Neural progenitor cell (in vitro differentiated cells): ENCODE measurements at places on chromosomes 7 and 10.

DNA sequence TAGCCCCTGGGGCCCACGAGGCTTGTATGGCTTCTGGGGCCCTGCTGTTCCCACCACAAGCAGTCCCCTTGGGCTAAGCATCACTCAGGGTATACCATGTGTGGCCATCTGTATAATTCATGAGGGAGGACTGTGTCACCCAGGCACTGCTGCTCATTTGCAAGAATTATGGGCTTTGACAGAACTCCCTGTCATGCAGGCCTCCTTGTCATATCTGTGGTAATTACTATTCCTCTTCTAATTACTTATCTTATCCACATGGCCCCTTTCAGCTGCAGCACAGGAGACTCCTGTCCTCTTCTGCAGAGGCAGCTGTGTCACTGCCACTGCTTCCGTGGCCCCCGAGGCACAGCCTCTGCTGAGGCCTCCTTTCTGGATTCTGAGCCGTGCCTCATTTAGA lies 46.3 kb downstream of the LRMDA start:
- DNase-seq, result no peak

GRCh38 chr10:125002423-125003145 lies 60.7 kb downstream of the ZRANB1 start:
- DNase-seq, result no peak

GRCh38 chr10:77319557-77319956 lies 318.1 kb downstream of the KCNMA1 start:
- no peak for DNase-seq

DNA sequence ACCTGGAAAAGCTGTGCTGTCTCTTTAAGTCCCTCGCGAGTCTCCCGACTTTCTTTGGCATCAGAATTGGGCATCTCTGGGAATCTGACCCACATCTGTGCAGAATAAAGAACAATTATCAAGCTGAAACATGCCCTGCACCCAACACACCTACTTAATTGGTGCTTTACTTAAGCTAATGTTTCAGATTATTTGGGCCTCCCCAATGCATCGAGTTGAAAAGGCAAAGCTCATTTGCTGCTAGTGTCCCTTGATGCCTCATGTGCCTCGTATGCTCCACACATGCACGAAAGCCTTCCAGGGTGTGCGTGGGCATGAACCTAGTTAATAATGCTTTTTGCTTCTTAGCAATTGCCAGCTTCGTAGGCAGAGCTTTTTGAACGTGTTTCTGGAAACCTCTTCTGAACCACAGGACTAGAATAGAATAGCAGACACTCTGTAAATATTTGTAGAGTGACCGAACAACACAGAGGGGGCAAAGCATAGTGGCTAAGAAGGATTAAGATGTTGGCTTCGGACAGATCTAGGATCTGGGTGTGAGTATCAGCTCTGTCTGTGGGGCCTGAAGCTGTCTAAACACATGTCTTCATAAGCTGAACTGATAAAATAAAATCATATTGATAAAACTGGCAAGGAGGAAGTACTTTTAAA lies 26.7 kb upstream of the FGFR2 start:
- no peak for DNase-seq

- no peak for DNase-seq
These were observed 36.8 kb downstream of the RTKN2 start for GRCh38 chr10:62231805-62232204.
